ENCODE measurements at places on chromosomes 5 and 9.

- no peak for DNase-seq
Measured at GRCh38 chr5:145859897-145860296, 12.9 kb downstream of the GRXCR2 start.

GRCh38 chr9:22682961-22683699, 236.5 kb downstream of the DMRTA1 start:
- no peak for DNase-seq

- DNase-seq = no peak
Measured at GRCh38 chr5:172223901-172224873, 30.2 kb downstream of the EFCAB9 start.

DNA sequence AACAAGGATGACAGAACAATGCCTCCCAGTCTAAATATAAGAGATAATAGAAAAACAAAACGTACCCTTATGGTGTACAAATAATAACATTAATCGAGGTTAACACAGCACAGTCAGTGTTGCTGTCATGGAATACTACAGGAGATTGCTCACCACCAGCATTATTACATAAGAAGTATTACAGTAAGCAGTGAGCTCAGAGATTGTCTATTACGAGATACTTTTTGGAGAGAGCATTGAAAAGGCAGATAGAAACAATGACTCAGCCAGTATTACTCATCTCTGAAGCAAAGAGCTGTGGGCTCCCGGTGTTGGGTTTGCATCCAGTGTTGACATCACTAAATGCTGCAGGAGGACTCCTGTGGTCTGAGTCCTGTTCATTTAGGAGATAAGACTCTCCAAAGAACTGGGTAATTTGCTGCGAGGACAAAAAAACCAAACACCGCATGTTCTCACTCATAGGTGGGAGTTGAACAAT, 191.9 kb upstream of the SEMA6A start:
- DNase-seq = no peak

GRCh38 chr5:152066784-152067183, 142.1 kb upstream of the GLRA1 start:
- no peak for DNase-seq

Measured in stimulated activated CD8-positive, alpha-beta memory T cell treated with anti-CD3 and anti-CD28 coated beads, Interleukin-4, amount 100 ng/mL, for 1 hour (primary cell).